ENCODE measurements at places on chromosomes 5 and 9. TPM values are rescaled to one million over a fixed set of nuclear protein-coding genes. Genes with fewer than 3 reads are reported as not detected.

C9 gene
- total RNA-seq: not detected

DNA sequence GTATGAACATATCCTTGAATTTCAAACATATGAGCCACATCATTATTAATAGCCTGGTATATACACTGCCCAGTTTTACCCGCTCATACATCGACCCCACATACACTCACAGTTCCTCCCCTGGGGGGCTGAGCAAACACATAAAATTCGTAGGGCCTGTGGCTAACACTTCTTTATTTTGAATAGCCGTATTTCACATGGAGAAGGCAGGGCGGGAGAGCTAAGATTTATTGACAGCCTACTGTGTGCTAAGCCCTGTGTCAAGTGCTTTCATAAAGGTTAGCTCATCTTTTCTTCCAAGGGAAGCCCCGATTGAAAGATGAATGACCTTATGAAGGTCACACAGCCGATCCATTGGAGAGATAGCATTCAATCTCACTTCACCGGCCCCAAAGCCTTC lies 134.4 kb downstream of the ENC1 start:
- DNase-seq: no peak

F2RL2 gene
- total RNA-seq: 2.0 TPM

- DNase-seq: no peak
Observed at GRCh38 chr5:163772241-163772640, 266.8 kb downstream of the MAT2B start.

SH2D3C gene
- total RNA-seq: 0.17 TPM

GRCh38 chr9:112396872-112397271 lies 17.0 kb downstream of the HSDL2 start:
- no peak for DNase-seq

PCDHA1 gene
- not detected for total RNA-seq
